ENCODE measurements at places on chromosomes 1 and 21.

- DNase-seq = no peak
Measured at GRCh38 chr1:230156068-230156467, 89.0 kb downstream of the GALNT2 start.

DNA sequence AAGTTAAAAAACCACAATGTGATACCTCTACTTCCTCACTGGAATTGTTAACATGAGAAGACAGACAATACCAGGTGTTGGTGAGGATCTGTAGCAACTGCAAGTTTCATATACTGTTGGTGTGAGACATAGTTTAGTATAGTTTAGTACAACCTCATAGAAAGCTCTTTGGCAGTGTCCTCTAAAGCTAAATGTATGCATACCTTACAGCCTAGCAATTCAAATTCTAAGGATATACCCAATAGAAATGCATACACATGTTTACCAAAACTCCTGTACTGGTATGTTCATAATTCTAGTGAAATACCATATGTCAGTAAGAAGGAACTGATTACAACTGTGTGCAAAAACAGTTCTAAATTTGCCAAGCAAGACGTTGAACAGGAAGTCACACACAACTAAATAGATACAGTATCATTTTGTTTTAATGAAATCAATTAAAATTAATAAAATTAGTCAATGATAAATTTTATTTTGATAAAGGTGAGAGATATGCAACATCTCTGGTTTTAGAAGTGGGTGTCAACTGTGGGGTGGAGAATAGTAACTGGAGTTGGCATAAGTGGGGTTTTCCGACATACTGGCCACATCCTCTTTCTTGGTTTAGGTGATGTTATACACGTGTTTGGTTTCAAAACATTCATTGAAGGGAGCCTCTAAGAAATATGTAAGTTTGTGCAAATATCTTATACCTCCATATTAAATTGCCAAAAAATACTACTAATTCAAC, 450.7 kb downstream of the PTPRC start:
- DNase-seq = no peak

DNA sequence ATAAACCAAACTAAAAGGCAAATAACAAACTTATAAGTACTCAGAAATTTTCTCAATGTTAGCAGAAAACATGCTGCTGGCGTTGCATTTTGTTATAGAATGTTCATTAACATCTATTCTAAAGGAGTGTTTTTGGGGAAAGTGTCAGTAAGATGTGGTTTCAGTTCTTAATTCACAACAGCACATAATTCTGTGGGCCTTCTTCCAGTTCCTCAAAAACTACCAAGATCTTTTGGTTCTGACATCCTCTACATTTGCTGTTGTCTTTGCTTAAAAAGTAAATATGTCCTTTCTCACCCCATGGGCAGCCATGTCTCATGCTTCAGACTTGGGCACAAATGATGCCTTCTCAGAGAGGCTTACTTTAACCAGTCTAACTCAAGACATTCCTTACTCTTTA, 152.5 kb downstream of the CDC7 start:
- DNase-seq = no peak

DNA sequence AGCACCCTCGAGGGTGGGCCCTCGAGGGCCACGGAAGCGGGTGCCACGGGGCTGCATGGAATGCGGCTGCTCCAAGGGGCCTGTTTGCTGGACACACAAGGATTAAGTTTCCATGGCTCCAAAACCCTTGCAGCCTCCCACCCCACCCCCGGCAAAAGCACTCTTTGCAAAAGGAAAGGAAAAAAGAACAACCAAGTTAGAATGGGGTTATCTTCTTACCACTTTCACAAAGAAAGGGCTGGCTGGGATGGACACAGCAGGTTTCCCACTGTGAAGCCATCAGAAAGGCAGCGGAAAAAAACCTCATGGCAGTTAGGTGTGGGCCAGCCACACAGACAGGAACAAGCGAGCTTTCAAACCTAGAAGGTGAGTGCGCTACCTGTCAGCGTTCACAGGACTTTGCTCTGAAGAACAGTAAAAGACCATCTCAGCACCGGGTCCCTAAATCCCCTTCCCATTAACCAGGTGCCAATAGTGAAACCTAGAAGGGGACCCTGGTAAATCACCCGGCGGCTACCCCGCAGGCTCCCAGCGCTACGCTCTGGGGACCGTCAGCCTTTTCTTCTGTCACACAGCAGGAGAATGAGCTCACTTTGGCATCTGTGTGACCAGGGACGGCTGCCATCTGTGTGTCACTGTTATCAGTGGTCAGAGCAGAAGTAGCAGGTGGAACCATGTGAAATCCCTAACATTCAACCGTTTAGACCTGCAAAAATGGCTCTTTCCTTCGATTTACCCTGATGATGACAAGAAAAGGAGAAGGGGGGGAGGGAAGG, 93.0 kb downstream of the SIM2 start:
- no peak for DNase-seq

- DNase-seq = no peak
Measured at GRCh38 chr1:183806125-183806524, 1.2 kb downstream of the RGL1 start.

- no peak for DNase-seq
Measured at GRCh38 chr1:67217938-67218337, 51.7 kb downstream of the IL23R start.

GRCh38 chr21:46643379-46644177, 8.1 kb downstream of the PRMT2 start:
- no peak for DNase-seq

- DNase-seq = no peak
Measured at GRCh38 chr21:14975136-14975919, 89.5 kb downstream of the NRIP1 start.

GRCh38 chr1:228329887-228330286, 76.7 kb downstream of the TRIM11 start:
- no peak for DNase-seq

DNA sequence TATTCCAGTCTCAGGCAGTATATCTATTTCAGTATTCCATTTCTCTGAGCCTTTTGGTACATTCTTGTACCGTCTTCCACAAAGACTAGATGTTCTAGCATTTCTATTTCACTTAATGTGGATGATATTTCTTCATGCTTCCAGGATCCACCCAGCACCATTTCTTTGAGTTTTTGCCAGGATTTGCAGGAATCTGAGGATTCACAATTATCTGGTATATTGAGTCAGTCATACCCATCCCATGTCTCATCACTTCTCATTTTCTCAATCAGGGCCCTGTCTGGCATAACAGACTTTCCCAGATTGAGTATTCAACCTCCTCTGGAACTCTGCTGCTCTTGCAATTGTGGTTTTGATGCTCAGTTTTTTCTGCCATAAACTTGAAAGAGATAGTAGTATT, 20.9 kb upstream of the COL11A1 start:
- DNase-seq = no peak

GRCh38 chr1:219753914-219754313, 141.0 kb upstream of the ZC3H11B start:
- no peak for DNase-seq

DNA sequence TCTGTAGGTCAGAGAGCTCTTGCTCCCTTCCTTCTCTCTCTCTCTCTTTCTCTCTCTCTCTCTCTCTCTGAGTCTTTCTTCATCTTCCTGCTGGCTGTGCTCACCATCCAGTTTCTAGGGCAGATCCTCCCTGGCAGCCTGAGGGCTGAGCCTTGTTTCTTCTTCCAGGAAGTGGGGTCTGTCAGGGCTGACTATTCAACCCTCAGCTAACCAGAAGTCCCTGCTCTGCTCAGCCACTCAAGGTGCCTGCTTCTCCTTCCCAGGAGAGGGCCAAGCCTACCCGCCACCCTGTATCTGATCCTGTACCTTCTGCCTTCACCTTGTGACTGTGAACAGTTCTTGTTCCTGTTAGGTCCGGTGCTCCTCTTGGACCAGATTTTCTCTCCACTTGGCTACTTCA, 107.6 kb upstream of the ETV3 start:
- DNase-seq = no peak

DNA sequence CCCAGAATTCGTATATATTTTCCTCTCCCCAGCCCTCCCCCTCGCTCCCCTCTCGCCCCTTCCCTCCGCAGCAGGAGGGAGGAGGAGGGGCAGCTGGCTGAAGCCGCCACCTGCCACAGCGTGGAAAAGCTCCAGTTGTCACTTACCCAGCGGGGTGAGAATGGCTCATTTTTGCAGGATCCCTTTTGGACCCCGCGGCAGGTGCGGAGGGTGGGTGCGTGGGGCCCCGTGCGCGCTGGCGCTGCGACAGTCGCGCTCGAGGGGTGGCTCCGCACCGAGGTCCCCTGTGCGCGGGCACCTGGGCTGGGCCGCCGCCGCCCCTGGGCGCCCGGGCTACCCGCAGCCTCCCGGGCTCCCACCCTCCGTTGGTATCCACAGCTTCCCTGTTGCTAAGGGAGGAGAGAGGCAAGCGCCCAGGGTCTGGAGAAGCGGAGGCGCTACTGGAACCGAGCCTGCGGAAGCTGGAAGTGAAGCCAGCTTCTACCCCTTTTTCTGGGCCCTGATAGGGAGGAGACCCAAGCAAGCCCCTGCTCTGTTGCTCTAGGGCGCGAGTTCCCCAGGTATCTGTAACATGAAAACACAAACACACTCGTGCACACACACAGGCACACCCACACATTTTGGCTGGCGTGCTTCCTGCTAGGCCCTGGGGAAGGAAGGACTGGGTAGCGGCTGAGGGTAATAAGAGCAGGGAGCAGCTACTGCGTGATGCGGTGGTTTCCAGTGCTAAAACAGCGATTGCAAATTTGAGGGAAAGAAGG, at the start of gene ERICH3:
ERICH3 (minus strand) TSS at position 442 of the 761 bp plus-strand sequence; CDS start at position 169, 273 bp downstream.
- DNase-seq = peak; percentile 50

- no peak for DNase-seq
Measured at GRCh38 chr1:111275079-111275478, 15.6 kb upstream of the CHIA start.

- DNase-seq = no peak
Measured at GRCh38 chr1:165290148-165290547, 66.4 kb downstream of the LMX1A start.

GRCh38 chr1:213325482-213325881, 274.4 kb downstream of the RPS6KC1 start:
- DNase-seq = no peak

- no peak for DNase-seq
Measured at GRCh38 chr1:208531003-208531750, 287.0 kb upstream of the PLXNA2 start.

All from NCI-H1417 treated with DMSO at 0.1 percent for 48 hours (cell line).